Amniotic stem cell (primary cell): ENCODE measurements at places on chromosomes 13 and 19.

- no peak for DNase-seq
Measured at GRCh38 chr13:65855242-65855805, 1374.8 kb downstream of the PCDH9 start.

- DNase-seq = no peak
Measured at GRCh38 chr19:34265221-34265650, 10.9 kb downstream of the GARRE1 start.

DNA sequence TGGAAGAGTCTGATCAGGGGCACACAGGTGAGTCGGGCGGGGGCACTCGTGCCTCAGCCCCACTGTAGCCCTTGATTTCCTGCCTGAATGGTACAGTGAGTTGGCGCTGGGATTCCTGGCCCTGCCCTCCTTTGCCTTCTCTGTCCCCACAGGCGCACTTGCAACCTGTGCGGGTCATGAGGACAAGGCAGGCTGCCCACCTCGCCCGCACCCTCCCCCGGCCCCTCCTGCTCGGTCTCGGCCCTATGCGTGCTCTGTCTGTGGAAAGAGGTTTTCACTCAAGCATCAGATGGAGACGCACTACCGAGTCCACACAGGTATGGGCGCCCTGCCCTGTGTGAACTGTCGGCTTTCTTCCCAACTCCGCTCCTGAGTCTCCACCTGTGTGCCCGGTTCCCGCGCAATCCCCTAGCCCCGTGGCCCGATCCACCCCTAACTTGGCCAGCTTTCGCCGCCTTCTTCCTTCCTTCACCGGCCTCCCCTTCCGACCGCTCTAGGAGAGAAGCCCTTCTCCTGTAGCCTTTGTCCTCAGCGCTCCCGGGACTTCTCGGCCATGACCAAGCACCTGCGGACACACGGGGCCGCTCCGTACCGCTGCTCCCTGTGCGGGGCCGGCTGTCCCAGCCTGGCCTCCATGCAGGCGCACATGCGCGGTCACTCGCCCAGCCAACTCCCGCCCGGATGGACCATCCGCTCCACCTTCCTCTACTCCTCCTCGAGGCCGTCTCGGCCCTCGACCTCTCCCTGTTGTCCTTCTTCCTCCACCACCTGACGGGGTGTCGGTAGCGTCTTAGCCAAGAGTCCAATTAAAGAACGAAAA is 1.6 kb upstream of the KMT2B start:
- DNase-seq = no peak

GRCh38 chr19:40981591-40981990 is 9.5 kb upstream of the CYP2B6 start:
- DNase-seq = no peak

- DNase-seq = no peak
Measured at GRCh38 chr19:14066134-14066533, 4.3 kb upstream of the PALM3 start.

DNA sequence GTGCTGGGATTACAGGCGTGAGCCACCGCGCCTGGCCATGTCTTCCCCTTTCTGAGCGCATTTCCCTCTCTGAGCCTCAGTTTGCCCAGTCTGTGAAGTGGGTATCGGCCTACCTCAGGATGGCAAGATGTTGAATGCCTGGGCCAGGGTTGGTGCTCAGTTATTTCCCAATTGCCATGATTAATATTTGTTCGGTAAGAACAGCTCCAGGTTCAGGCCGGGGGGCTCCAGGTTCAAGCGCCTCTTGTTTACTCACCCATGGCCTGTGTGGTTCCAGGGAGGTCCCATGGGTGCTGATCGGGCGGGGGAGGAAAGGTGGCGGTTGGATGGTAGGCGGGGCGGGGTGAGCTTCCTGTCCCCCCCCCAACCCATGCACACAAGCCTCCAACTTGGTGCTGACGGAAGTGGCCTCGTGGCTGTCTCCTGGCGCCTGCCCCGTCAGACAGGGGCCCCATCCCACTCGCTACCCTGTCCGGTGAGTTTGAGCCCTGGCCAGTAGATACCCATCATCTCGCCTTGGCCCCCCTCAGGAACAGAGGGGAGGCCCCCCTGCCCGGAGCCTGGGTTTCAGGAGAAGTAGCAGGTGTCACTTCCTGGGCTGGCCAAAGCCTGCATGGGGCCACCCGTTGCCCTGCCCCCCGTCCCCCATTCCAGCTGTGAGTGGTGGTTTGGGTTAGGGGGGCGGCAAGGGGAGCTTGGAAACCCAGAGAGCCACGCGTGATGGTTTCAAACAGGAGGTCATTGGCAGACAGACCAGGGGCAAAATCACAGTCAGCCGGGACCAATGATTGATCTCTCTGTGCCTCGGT is at the start of gene FCHO1:
TSS of gene FCHO1 (plus strand) at position 375 of the 809 bp plus-strand sequence. CDS start 3,688 bp downstream, outside the sequence.
- DNase-seq = no peak

DNA sequence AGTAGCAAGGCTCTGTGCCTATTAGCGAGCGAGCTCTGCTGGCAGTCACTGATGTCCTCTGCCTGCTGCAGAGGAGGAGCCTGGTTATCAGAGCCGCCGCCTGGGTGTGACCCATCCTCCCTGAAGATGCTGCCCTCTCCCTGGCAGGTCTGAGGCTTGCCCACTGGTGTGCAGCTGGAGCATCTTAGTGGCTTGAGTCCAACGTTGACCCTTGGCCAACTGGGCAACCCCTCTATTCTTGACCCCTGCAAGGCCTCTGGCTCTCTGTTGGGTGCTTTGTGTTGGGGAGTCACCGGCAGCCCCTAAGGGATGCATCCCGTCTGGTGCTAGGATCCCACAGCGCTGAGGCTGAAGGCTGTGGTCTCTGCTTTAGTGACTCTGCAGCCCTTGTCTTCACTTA is 277.9 kb upstream of the SOX1 start:
- no peak for DNase-seq

DNA sequence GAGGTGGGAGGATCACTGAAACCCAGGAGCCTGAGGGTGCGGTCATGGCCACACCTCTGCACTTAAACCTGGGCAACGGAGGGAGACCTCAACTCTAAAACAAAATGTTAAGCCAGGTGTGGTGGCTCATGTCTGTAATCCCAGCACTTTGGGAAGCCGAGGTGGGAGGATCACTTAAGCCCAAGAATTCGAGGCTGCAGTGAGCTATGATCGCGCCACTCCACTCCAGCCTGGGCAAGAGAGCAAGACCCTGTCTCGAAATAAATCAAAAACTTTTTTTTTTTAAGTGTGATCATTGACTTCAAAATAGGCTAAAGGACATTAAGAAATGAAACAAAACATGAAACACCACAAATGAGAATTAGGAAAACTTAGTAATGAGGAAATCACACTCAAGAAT is 16.3 kb upstream of the ADPRHL1 start:
- DNase-seq = no peak

GRCh38 chr19:38015216-38015615 is 108.2 kb downstream of the SIPA1L3 start:
- no peak for DNase-seq

GRCh38 chr19:30403203-30403985 is 31.2 kb downstream of the ZNF536 start:
- no peak for DNase-seq

- no peak for DNase-seq
Measured at GRCh38 chr19:43814663-43815352, 12.3 kb upstream of the ZNF283 start.

GRCh38 chr13:32267836-32268439 is 47.2 kb downstream of the ZAR1L start:
- no peak for DNase-seq

GRCh38 chr13:26518451-26518959 is 39.0 kb upstream of the WASF3 start:
- DNase-seq = no peak

GRCh38 chr13:113539822-113540221 is 44.7 kb upstream of the TFDP1 start:
- DNase-seq = no peak

DNA sequence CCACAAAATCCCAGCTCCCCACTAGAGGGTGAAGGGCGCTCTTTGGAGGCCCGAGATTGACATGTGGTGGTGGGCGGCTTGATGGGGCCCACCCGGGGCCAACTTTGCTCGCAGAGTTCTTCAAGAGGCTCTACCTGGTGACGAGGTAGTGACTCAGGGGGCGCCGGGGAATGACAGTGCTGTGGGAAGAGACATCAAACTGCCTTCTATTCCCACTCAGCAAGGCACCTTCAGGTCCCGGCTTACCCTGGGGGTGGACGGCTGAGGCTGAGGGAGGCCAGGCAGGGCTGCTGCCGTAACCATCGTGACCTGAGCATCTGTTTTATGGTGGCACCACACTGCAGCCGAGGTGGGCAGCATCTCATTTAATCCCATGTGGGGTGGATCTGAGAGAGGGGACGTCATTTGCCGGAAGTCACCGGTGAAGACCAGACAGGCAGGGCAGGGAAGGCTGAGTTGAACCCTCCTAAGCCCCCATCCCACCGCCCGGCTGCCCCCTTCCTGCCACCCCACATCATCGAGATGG is 1.6 kb downstream of the LINGO3 start:
- DNase-seq = no peak

DNA sequence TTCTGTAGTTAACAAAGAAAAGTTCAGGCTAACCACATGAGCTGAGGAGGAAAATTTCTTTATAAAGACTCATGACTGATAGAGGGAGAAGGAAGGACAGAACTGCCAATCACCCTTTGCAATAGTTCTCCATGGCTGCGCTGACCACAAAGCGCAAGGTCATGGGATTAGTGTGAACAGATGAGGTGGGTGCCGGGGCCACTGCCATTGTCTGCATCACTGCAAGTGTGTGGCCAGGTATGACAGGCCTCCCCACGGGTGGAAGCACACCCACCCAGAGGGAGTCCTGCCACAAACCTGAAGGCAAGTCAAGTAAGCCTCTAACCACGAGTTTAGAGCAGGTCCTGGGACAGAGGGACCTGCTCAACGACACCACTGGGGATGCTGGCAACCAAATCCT is 128.1 kb downstream of the TUBA3C start:
- DNase-seq = no peak

- no peak for DNase-seq
Measured at GRCh38 chr13:30870916-30871587, 35.0 kb upstream of the MEDAG start.

- DNase-seq = no peak
Measured at GRCh38 chr19:3785451-3785937, 687 bp downstream of the MATK start.

GRCh38 chr19:45564131-45564780 is 20.3 kb downstream of the OPA3 start:
- no peak for DNase-seq

GRCh38 chr13:110644892-110645521 is 29.7 kb downstream of the NAXD start:
- DNase-seq = no peak

GRCh38 chr13:46104868-46105267 is at the start of gene CPB2:
Gene CPB2, minus strand, starts transcription at chr13:46105033. Its CDS starts 24 bp downstream, at chr13:46105009.
- no peak for DNase-seq

- no peak for DNase-seq
Measured at GRCh38 chr19:12295191-12295590, 508 bp upstream of the ZNF44 start.

- no peak for DNase-seq
Measured at GRCh38 chr19:17021328-17021727, 5.3 kb downstream of the CPAMD8 start.

DNA sequence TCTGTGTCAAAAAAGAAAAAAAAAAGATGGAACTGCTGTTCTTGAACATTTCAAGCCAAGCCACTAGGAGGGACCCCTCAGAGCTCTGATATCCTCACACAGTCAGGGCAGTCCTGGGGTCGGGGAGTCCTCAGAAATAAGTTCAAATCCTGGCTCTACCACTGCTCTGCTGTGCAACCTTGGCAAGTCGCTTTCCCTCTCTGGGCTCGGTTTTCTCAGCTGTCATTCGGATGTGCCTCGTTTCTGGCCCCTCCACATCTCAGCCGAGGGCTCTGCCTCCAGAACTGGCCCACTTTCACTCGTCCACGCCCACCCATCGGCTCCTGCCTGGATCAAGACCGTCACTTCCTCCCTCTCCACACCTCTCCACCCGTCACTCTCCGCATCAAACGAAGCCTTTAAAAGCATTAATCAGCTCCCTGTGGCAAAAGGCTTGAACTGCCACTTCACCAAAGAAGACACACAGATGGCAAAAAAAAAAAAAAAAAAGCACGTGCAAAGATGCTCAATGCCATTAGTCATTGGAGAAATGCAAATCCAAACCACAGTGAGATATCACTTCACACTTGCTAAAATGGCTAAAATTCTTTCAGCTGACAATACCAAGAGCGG is 7.4 kb upstream of the ZNRF4 start:
- DNase-seq = no peak

DNA sequence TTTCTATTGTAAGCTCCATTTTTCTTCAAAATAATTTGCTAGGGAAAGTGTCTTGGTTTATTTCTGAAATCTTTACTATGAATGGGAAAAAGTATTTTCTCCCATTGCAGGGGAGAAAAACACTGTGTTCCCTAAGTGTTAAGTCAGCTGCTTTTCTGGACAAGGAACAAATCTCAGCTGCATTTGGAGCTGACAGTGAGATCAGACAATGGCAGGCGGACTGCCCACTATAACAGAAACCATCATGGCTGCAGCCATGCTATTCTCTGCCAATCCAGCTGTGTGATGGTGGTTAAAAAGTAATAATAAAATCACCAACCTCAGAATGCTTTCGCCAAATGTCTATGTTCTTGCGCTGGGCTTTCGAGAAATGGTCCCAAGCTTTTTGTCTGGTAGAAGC is 302.7 kb downstream of the DNAJC15 start:
- no peak for DNase-seq

DNA sequence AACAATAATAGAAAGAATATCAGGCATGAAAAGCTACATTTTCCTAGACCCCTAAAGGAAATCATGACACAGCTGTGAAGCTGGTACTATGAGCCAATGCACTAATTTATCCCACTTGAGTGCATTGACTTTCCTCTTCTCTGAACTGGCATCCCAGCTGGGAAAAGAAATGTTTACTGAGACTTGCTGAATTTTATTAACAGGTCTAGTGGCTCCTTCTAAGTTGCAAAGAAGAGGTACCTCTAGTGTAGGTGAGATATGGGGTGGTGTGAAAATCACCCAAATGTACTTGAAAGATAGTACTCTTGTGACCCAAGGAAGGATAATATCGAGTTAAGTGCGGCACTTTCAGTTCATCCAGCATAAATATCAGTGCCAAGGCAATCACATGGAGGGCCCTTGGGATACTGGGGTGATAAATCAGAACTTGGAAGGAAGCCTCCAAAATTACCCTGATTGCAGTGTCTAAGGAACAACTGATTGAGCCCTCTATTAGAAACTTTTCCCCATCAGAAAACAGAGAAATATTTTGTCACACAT is 369.2 kb downstream of the PCDH9 start:
- DNase-seq = no peak

- no peak for DNase-seq
Measured at GRCh38 chr13:73671732-73672131, 462.5 kb downstream of the KLF12 start.

- no peak for DNase-seq
Measured at GRCh38 chr19:49058562-49058961, 1.0 kb upstream of the CGB7 start.

GRCh38 chr13:97433727-97434396 is at the start of gene RAP2A:
Gene RAP2A, plus strand, starts transcription at chr13:97434169. Its CDS starts 302 bp downstream, at chr13:97434471.
- peak; percentile 85 for DNase-seq

DNA sequence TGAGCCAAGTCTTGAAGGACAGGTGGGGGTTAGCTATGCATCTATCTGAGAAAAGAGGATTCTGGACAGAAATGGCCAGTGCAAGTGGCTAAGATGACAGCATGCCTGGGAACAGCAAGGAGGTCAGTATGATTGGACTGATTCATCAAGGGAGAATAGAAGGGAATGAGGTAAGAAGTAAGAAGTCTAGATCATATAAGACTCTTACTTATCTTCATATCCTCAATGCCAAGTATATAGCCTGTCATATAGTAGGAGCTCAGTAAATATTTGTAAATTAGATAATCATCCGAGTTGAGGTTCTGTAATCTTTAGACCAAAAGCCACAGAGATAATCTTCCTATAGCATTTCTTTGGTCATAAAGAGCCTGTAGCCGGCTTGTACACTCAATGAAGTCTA is 103.3 kb upstream of the MLNR start:
- no peak for DNase-seq
